ENCODE measurements at places on chromosomes 3 and 15.

DNA sequence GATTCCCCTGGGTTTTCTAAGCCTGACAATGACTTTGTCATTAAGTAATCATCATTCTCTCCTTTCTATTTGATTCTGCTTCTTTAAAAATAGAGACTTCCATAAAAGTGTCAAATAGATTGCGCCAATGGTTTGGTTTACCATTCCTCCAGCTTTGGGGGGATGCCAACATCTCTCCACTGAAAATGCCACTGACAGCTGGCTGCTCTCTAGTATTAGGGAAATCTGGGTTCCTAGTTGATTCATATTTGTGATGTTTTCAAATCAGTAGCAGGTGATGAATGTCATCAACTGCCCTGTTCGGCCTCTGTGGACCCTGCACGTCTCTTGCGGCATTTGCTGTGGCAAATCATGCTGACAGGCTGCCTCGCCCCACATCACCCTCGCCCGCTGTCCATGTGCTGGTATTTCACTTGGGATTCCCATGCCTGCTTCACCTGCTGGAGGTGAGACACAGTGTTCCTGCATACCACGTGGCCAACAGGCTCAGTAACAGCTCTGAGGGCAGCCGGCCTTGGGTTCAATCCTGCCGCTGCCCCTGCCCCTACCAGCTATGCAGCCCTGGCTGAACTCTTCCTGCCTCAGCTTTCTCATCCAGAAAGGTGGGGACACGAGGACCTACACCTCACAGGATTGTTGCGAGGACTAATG, 28.1 kb downstream of the ZXDC start:
- no peak for DNase-seq

DNA sequence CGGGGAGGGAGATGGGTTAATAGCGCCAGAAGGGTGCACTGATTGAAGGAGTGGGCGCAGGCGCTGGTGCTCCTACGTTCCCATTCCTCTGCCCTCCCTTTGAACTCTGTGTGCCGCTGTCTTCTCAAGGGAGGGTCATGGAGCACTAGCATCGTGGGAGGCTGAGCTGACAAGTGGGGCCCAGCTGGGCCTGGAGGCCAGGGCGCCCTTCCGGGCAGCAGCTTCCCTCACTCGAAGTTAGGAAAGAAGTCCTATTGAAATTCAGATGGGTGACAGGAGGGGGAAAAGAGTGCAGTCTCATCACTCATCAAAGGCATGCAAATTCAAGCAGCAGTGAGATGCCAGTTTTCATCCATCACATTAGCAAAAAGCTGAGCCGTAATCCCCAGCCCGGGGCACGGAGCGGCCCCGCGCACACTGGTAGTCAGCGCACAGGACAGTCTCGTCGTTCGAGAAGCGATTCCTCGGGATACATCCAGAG, 128.2 kb downstream of the LRRK1 start:
- DNase-seq = no peak

DNA sequence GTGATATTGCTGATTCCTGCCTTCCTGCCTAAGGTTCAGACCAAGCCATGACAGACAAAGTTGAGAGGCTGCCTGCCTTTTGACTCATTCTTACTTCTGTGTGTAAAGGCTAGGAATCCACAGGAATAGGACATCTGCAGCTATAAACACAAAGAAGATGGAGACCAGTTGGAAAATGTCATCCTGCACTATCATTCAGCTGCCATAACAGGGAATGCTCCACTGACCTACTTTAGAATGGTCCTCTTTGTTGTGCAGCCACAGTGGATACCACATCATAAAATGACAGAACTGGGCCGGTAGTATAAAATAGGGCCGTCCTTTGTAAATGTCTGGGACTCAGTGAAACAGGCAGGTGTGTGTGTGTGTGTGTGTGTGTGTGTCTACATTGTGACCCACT, 75.1 kb downstream of the STAC start:
- no peak for DNase-seq

- DNase-seq = no peak
These were observed 74.9 kb downstream of the CEMIP start for GRCh38 chr15:80854104-80854503.

GRCh38 chr3:128426128-128426921, 40.4 kb downstream of the DNAJB8 start:
- DNase-seq = peak; percentile 40

DNA sequence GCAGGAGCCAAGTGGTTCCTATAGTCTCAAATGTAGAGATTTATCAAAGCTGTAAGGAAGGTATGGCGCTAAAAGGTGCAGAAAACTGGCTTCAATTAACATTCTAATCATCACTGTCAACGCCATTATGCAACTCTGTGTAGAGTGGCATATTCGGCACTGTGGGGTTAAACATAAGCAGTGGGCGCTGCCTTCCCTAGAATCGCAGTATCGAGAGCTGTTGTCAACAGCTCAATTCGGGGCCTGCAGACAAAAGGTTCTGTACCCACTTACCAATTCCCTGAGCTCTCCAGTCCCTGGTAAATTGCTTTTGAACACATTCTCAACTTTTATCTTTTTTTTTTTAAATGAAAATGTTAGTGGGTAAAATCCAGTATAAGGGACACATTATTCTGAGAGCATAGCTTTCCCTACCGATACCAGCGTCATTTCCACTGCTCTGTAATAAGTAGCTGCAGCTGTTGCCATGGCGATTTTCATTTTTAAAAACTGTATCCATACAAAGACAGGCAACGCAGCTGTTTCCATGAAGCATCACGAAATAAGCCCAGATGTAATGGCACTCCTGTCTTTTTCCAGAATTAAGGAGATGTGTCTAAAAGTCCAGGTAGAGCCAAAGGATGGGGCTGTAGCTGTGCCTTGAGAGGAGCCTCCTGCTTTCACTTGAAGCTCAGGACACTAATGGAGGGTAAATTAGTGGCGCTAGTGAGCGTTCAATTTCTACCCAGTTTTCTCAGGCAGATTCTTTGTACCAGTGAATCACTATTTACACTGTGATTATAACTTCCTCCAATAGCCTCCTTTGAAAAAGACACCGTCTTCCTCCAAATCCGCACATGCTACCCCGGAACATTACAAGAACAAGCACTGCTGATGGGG, 250.3 kb downstream of the SLC9A9 start:
- DNase-seq = no peak

- DNase-seq = peak; percentile 12
These were observed 30.7 kb upstream of the ST3GAL6 start for GRCh38 chr3:98732286-98733052.

DNA sequence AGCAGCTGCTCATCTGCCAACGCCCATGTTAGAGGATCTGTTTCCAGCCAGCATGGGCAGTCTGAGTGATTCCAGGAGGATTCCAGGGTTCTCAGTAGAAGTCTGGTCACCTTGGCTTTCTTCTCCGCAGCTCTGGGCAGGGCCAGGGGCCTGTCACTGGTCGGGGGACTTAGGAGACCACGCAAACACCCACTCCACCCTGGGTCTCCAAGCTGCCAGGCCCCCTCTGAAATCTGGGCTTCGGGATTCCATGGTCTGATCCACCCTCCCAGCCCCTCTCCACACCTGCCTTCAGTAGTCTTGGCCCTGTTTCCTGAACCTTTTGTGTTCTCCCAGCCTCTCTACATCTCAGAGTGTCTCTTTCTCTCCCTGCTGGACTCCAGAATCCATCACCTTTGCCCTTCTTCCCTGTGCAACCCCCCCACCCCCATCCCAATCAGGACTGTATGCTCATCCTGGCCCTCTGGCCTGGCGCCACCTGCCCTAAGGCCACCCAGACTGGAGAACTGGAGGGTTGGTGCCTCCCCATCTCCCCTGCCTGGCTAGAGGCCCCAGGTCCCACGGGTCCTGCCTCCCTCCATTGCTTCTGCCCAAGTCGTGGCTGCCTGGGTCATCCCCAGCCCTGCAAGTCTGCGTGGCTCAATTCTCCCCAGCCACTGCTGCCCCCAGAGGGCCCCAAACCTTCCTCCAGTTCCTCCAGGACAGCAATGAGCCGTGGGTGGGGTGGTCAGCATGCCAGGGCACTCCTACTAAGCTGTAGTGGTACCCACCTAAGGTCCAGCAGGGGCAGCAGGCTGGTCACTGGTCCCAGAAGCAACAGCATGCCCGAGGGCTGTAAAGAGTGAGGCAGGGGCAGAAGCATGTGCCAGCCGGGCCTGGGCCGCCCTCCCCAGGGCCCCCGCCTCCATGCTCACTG, 102.8 kb downstream of the TBC1D2B start:
- DNase-seq = no peak

DNA sequence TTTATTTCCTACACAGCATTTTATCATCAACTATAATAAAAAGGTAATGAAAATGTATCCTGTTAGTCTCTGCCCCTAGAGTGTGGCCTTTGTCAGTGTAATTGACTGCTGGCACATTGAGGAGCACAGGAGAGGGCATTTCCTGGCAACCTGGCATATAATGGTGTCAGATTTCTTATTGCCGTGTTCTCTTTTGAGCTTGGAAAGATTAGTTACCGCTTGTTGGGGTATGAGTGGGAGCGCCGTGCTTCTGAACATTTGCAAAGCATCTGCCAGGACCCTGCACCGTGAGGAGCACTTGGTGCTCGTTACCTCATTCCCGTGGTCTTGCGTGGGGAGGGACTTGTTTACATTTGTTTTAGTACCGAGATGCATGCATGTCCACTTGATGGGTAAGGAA, 124.4 kb downstream of the PTPRG start:
- DNase-seq = no peak

DNA sequence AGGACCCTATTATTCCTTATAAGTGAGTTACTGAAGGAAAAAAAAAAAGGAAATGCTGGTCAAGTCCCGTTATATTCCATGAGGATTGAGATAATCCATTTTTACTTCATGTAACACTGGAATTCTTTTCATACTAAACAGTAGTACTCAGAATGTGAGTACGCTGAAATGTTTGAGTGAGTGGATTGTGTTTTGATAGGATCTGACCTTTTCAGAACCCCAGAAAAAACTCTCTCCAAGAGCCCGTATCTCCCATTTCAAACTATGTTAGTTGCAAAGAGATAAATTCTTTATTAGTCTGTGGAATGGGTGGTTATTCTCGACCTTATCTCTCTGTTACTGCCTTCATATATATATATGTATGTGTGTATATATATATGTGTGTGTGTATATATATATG, 2.5 kb upstream of the LPP start:
- DNase-seq = no peak

DNA sequence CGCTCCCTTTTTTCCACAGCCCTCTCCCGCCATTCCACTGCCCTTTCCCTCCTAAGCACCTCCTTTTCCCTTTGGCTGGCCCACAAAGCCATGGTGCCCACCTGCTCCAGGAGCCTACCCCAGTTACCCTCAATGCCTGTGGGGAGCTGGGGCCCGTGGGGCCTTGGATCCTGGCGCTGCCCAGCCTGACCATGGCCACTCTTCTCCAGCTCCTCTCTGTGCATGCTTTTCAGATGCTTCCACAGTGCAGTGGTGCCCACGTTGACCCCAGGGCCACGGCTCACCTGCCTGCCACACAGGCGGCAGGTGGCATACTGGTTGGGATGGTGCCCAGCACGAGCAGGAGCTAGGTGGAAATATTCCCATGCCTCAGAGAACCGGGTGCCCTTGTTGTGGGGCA, 1.5 kb downstream of the ZBED2 start:
- DNase-seq = no peak

- DNase-seq = no peak
These were observed 135.4 kb upstream of the MB21D2 start for GRCh38 chr3:193053046-193053435.

DNA sequence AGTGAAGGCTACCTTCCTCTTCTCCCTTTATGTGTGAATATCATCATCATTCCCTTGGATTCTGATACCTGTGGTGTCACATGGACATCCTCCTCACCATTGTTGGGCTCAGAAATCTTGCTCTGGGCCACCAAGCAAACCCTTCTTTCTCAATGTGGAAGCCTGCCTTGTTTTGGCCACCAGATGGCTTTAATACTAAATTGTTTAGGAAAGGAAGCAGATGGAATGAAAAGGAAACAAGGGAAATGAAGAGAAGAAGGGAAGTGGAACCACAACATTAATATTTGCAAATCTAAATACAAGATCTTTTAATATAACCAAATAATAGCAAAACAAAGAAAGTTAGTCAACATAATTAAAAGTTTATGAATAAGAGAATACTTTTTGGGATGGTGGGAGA, 14.0 kb downstream of the FAM227B start:
- DNase-seq = no peak

DNA sequence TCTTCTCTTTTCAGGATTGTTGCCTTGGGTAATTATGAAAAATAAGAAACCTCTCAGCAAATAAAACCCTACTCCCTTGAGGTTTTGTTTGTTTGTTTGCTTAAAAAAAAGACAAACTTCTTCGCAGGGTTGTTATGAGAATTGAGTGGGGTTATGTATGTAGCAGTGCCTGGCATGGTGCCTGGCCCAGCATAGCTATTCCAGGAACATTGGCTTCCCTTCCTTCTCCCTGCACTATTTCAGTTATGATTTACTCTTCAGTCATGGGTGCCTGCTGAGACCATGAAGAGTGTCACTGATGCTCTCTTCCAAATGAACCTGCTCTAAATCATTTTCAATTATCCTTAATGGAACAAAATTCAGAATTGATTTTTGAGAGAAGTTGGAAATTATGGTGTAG, 283.5 kb upstream of the ROPN1 start:
- DNase-seq = no peak

DNA sequence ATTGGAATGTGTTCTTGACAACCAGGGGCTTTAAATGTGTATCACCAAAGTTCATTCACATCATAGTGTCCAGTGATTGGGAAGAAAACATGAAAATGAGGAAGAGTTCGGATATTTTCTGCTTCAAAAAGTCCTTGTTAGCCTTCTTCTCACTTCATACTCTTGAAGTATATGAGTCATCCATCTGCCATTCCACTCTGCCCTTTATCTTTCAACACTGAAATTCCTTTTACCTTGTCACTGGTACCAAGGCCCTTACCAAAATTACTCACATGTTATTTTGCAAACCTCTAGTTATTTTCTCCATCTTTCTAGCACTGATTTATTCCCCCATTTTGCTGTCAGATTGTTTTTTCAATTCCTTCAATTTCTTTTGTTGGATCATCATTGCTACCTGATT, 32.5 kb downstream of the OR5H15 start:
- no peak for DNase-seq

DNA sequence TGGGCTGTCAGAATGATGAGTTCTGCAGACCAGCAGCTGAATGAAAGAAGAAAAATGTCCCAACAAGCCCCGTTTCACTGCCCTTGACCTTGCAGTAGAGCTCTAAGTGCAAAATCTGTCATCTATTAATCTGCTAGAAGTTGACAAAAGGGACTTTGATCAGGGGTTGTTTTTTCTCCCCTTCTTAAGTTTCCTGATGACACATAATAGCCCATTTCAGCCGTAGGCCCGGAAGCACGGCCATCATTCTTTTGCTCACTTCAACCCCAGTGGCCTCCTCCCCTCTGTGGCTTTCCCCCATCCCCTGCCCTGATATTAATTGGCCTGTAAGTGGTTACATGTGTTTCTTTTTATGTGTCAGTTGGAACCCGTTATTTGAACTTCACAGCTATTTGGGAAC, 298.9 kb downstream of the RPLP1 start:
- DNase-seq = no peak
